ENCODE measurements at places on chromosomes 2 and 18.

GRCh38 chr2:52886556-52886955 lies 881.0 kb upstream of the CHAC2 start:
- no peak overlapping the region for H3K27ac ChIP-seq
- no peaks in the 10 kb centered on the region for H3K36me3 ChIP-seq
- DNase-seq: no peak
- H3K27me3 ChIP-seq: no peaks in the 10 kb centered on the region
- H3K4me3 ChIP-seq: no peak overlapping the region
- H3K4me1 ChIP-seq: peaks cover 3% of the 10 kb centered on the region

- H3K36me3 ChIP-seq: peaks cover 3% of the 10 kb centered on the region
- no peaks in the 10 kb centered on the region for H3K27me3 ChIP-seq
- peak overlapping the region; percentile 45 for H3K4me3 ChIP-seq
- H3K4me1 ChIP-seq: peaks cover 40% of the 10 kb centered on the region
- DNase-seq: no peak
Observed at GRCh38 chr18:48915626-48916425, 34.9 kb downstream of the SMAD7 start.

GRCh38 chr2:99537910-99538485 lies 48.2 kb upstream of the REV1 start:
- peaks cover 30% of the 10 kb centered on the region for H3K27me3 ChIP-seq
- H3K36me3 ChIP-seq: no peaks in the 10 kb centered on the region
- no peak overlapping the region for H3K4me3 ChIP-seq
- no peaks in the 10 kb centered on the region for H3K4me1 ChIP-seq
- DNase-seq: no peak
- H3K27ac ChIP-seq: no peak overlapping the region

DNA sequence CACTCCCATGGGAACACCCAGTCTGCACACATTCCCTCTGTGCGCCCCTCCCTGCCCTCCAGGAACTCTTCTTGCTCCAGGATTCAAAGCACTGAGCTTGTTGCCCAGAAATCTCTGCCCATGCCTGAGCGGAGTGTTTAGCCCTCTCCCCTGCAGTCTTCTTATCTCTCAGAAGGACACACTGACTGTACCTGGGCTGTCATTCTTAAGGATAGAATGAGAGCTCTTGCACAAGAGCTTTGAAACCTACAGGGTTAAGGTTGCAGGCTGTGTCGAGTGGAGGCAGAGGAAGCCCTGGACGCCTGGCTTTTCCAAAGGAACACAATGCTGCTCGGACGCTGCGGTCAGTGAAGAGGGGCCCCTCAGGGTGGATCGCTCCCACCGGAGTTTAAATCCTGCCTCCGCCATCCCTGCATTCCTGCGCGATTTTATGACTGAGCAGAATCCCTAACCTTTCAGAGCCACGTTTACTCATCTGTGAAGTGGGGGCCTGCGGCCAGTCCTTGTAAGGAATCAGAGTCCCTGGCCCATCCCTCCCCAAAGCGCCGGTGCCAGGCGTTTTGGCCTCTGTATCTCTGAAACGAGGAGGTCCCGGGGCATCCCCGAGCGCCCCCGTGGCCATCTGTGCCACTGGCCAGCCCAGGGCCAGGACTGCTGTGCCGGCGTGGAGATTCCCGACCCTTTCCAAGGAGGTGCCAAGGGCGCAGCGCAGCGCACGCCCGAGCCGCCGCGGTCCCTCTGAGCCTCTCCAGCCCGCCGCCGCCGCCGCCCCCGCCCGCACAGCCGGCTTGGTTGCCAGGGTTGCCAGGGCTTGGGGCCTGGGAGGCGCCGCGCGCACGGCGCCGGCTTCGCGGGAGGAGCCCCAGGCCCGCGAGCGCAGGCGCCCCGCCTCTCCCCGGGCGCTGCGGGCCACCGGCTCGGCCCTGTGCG lies 58.9 kb downstream of the FAM168B start:
- H3K27me3 ChIP-seq: peaks cover 42% of the 10 kb centered on the region
- H3K27ac ChIP-seq: no peak overlapping the region
- H3K4me3 ChIP-seq: peak overlapping the region; percentile 5
- no peak for DNase-seq
- no peaks in the 10 kb centered on the region for H3K4me1 ChIP-seq

- H3K4me3 ChIP-seq: no peak overlapping the region
- H3K27ac ChIP-seq: no peak overlapping the region
- no peaks in the 10 kb centered on the region for H3K27me3 ChIP-seq
- DNase-seq: no peak
Observed at GRCh38 chr18:79952996-79953559, 1.6 kb upstream of the SLC66A2 start.

DNA sequence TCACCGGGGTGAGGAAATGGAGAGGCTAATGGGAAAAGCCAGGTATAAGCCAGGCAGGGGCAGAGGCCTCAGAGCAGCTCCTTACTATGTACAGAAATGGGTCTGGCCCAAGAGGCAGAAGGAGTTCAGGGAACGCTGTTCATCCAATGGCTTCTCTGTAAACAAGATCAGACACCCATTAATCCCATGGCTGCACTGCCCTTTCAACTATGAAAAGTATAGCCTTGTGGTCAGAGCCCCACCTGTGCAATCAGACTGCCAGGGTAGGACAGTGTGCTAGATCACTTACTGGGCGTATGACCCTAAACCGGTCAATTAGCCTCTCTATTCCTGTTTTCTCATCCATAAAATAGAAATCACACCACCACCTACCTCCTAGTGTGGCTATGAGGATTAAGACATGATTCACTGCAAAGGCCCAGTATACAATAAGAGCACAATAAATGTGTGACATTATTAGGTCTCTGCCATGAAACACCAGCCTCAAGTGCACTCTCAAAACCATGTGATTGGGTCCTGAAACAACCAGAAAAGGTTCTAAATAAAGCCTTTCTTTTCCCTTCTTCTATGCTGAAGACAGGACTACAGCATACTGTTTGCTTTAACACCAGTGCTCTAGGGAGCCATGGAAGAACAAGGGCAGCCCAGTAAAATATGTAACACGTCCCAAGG lies 4.4 kb downstream of the ANKRD44 start:
- no peaks in the 10 kb centered on the region for H3K27me3 ChIP-seq
- H3K4me1 ChIP-seq: peaks cover 56% of the 10 kb centered on the region
- H3K36me3 ChIP-seq: peaks cover 7% of the 10 kb centered on the region

DNA sequence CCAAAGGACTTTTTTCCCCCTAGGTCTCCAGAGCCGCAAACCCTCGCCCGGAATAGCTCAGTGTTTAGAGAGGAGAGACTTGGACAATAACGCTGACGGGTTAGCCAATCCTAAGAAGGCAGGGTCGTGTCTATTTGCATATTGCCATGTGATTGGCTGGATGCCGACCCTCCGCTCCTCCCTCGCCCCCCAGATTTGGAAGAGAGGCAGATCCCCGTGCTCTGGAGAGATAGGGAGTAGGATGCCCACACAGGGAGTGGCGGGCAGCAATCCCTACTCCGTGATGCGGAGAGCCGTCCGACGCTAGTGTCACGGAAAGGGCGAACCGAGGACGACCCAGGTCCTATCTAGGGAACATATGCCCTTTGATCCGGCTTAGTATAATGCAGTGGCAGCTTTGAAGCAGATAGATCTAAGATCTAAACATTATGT lies 1.4 kb downstream of the WNT6 start:
- H3K4me3 ChIP-seq: peak overlapping the region; percentile 28
- H3K27me3 ChIP-seq: peaks cover 84% of the 10 kb centered on the region
- H3K4me1 ChIP-seq: peaks cover 17% of the 10 kb centered on the region
- no peak overlapping the region for H3K27ac ChIP-seq
- DNase-seq: no peak

- peaks cover 2% of the 10 kb centered on the region for H3K4me1 ChIP-seq
- peaks cover 31% of the 10 kb centered on the region for H3K27me3 ChIP-seq
- no peak overlapping the region for H3K4me3 ChIP-seq
- DNase-seq: no peak
- no peaks in the 10 kb centered on the region for H3K36me3 ChIP-seq
- no peak overlapping the region for H3K27ac ChIP-seq
Observed at GRCh38 chr2:173544641-173545363, 190.1 kb downstream of the CDCA7 start.

- no peak for DNase-seq
- H3K4me3 ChIP-seq: no peak overlapping the region
- H3K4me1 ChIP-seq: no peaks in the 10 kb centered on the region
- no peaks in the 10 kb centered on the region for H3K27me3 ChIP-seq
- H3K36me3 ChIP-seq: no peaks in the 10 kb centered on the region
Observed at GRCh38 chr2:57160976-57161375, 885.6 kb upstream of the VRK2 start.

- no peaks in the 10 kb centered on the region for H3K36me3 ChIP-seq
- H3K4me1 ChIP-seq: no peaks in the 10 kb centered on the region
- no peak overlapping the region for H3K27ac ChIP-seq
- no peak overlapping the region for H3K4me3 ChIP-seq
Observed at GRCh38 chr2:183964565-183964964, 633.8 kb upstream of the ZNF804A start.

GRCh38 chr2:3349211-3349693 lies 28.4 kb downstream of the EIPR1 start:
- no peaks in the 10 kb centered on the region for H3K27me3 ChIP-seq
- DNase-seq: no peak
- peaks cover 5% of the 10 kb centered on the region for H3K4me1 ChIP-seq
- H3K4me3 ChIP-seq: no peak overlapping the region

DNA sequence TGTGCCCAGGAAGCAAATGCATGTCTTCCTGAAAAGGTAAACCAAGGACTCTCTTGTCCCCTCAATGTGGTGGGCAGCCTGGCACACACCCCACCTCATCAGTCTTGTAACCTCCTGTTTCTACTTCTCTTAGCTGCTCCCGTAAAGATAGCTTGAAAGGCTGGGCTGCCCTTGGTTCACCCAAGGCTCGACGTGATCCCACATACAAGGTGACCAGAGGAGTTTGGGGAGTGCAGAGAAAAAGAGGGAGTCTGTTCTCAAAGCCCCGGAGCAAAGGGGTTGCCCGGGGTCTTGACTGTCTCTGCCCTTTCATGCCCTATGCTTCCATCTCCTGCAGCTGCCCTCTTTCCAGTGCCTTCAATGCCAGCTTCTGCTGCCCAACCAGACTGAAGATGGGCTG lies 18.3 kb upstream of the FOSL2 start:
- peak overlapping the region; percentile 16 for H3K27ac ChIP-seq
- H3K4me1 ChIP-seq: peaks cover 26% of the 10 kb centered on the region
- H3K27me3 ChIP-seq: no peaks in the 10 kb centered on the region
- no peak for DNase-seq

- H3K4me3 ChIP-seq: no peak overlapping the region
- H3K4me1 ChIP-seq: no peaks in the 10 kb centered on the region
- DNase-seq: no peak
- H3K27me3 ChIP-seq: peaks cover 45% of the 10 kb centered on the region
- H3K27ac ChIP-seq: no peak overlapping the region
- H3K36me3 ChIP-seq: no peaks in the 10 kb centered on the region
Observed at GRCh38 chr2:236977852-236978398, 107.8 kb upstream of the COPS8 start.

GRCh38 chr2:60433018-60433596 lies 120.3 kb downstream of the BCL11A start:
- H3K27me3 ChIP-seq: peaks cover 9% of the 10 kb centered on the region
- H3K27ac ChIP-seq: no peak overlapping the region

GRCh38 chr2:200300638-200301314 lies 5.7 kb upstream of the SPATS2L start:
- H3K27me3 ChIP-seq: peaks cover 7% of the 10 kb centered on the region
- peaks cover 4% of the 10 kb centered on the region for H3K4me1 ChIP-seq
- no peak for DNase-seq
- H3K27ac ChIP-seq: no peak overlapping the region

DNA sequence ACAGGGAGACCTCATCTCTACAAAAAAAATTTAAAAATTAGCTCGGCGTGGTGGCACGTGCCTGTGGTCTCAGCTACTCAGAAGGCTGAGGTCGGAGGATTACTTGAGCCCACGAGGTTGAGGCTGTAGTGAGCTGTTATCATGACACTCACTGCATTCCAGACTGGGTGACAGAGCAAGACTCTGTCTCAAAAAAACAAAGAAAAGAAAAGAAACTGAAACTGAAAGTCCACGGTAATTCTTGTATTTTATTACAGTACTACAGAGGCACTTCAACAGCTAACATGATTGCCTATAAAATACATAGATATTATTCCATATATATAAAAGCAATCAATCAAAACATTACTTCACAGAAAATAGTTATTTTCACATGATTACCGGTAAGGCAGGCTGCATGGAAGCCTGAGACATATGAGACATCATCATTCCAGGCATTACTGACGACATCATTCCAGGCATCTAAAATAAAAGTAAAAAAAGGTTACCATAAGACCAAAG lies 23.1 kb downstream of the PRPF40A start:
- DNase-seq: no peak
- peaks cover 18% of the 10 kb centered on the region for H3K4me1 ChIP-seq
- peak overlapping the region; percentile 92 for H3K27ac ChIP-seq
- H3K36me3 ChIP-seq: no peaks in the 10 kb centered on the region

DNA sequence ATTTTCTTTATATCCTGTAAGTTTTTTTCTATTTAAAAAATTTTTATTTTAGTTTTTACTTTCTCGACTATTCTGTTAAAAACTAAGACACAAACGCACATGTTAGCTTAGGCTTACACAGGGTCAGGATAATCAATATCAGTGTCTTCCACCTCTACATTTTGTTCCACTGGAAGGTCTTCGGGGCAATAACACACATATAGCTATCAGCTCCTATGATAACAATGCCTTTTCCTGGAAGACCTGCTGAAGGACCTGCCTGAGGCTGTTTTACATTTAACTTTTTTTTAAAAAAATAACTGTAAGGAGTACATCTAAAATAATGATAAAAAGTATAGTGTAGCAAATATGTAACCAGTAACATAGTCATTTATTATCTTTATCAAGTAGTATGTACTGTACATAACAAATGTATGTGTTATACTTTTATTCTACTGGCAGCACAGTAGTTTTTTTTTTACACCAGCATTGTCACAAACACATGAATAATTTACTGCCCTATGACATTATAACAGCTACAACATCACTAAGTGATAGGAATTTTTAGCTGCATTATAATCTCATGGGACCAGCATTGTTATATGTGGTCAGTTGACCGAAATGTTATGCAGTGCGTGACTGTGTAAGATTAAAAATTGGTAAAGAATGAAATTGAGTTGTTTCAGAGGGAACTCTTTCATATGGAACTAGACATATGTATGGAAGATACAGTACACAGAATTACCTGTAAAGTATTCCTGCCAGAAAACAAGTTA lies 37.9 kb downstream of the CCDC138 start:
- no peak overlapping the region for H3K27ac ChIP-seq
- DNase-seq: no peak
- H3K27me3 ChIP-seq: no peaks in the 10 kb centered on the region
- no peak overlapping the region for H3K4me3 ChIP-seq

DNA sequence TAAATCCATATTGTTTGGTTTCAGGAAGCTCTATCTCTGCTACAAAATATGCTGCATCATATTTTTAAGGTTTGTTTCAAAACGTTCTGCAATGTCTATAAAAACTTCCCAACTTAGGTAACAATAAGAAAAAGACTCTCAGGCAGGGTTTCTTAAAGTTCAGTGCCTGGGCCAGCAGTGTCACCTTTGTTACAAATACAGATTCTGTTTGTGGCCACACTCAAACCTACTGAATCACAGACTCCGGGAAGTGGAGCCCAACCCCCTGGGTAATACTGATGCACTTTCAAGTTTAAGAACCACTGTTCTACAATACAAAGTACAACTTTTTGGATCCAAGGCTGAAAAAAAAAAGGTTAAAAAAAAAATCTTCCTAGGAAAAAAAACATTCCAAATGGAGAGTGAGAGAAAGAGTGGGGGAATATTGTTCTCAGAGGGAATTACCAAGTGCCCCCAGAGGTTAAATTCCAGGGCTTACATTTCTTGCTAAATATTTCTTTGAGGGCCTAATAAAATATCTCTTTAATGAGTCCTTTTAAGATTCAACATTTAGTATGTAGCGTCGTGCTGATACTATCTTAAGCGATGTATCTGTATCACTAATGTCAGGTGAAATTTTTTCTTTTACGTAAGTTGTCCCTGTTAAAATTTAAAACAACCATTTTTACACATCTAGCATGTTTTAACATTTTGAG lies 476.7 kb downstream of the TXNL1 start:
- H3K27me3 ChIP-seq: no peaks in the 10 kb centered on the region
- no peaks in the 10 kb centered on the region for H3K36me3 ChIP-seq
